ENCODE measurements at places on chromosomes 3 and 15.

DNA sequence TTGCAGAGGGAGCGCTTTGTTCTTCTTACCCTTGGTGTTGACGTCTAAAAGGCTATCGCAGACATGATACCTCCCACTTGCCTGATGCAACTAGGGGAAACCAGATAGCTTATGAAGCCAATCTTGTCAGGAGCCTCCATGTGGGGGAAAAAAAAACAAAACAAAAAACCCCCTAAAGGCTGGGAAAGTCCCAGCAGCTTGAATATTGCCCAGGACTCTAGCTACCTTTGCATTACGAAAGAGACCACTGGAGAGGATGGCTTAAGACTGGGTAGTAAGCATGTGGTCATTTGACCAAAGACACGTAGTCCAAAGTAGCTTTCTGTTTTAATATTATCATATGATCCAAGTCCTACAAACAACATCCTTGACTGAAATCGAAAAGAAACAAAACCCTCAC is 120.7 kb upstream of the WNT5A start:
- DNase-seq, result no peak

DNA sequence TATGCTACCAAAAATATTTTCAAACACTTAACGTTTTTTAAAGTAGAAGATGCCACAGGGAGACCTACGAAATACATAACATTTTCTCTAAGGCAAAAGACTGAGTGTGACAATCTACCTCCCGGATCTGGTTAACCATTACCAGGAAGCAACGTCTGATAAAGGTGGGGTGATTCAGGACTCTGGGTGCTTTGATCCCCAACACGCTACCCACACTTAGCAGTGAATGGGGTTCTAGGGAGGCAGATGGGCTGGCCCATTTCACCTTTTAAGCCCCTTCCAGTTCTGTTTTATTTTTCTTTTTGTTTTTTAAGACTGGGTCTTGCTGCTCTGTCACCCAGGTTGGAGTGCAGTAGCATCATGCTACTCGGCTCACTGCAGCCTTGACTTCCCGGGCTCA is 39.5 kb downstream of the EIF4E3 start:
- DNase-seq, result no peak

GRCh38 chr3:141384157-141384556 is 15.9 kb downstream of the ZBTB38 start:
- DNase-seq, result no peak

GRCh38 chr15:74264081-74264501 is 28.0 kb downstream of the CCDC33 start:
- no peak for DNase-seq

DNA sequence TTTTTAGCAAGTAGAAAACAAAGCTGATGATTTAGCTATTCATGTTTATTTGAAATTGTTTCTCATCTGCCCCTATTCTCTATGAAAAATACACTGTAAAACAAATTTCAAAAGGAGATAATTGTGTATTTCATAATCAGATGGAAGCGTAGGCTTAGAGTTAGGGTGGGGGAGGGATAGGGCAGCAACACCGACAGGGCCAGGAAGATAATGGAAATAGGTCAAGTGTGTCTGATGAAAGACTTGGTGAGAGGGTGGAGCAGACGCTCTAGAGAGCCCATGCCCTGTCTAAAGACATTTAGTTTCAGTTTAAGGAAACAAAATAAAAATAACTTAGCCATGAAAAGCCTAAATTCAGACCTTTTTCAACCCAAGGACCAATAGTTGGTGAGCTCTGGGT is 51.6 kb upstream of the ARL6 start:
- no peak for DNase-seq

DNA sequence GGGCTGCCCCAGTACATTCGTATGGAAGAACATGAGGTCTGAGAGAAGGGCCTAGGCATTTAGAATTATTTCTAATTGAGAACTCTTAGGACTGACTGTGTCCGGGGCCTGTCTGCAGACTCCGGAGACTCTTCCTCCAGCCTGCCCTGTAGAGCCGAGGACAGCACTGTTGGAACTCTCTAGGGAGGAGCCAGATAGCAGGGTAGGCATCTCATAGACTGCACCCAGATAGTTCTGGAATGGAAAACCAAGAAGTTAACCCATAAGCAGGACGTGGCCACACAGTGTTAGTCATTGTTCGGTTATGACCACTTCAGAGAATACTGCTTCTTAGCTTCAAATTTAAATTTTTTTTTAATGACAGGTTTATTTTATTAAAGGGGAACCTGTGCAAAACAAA is 59.5 kb downstream of the SNRK start:
- no peak for DNase-seq

DNA sequence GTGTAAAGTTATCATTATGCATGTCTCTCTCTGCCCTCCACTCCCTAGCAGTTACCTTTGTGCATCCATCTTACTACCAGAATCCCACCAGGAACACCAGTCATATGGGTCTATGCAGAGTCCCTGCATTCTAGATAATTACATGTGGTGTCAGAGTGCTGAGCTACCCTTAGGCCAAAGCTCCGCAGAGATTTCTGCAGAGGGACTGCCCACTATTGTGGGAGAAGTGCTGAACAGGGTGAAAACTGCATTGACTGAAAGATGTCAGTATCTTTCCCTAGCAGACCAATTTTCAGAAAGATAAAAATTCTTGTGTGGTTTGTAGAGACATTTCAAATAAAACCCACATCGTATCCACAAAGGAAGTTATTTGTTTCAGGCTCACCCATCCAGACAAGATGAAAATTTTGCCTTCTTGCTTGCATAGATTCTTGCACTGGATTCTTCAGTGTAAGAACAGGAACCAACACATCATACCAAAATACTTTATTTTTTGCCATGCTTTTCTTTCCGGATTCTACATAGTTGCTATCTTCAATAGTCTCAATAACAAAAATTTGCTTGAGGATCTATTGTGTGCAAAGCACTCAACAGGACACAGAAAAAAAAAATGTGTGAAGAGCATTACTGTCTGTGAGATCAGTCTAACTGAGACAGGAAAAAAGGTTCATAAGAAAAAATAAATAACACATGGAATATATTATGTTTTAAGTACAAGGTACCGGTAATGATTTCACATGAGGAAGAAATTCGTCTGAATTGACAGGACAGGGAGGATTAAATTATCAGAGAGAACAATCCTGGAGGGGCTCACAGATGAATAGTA is 32.0 kb upstream of the CCDC80 start:
- DNase-seq, result no peak

DNA sequence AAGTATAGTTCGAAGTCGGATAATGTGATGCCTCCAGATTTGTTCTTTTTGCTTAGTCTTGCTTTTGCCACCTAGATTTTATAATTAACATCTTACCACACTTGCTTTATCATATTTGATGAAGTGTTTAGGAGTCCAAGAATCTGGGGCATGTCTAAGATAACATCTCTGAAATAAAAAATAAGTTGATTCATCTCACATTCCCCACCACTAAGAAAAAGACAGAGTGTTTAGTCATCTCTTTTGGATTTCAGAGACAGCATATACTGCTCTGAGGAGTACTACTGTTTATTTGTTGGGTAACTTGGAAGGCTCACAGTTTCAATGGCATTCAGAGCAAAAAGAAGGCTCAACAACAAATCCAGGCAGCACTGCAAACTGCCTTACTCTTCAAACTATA is 324.2 kb upstream of the ATP11B start:
- no peak for DNase-seq

GRCh38 chr3:59752925-59753324 is 703.1 kb upstream of the CFAP20DC start:
- no peak for DNase-seq

DNA sequence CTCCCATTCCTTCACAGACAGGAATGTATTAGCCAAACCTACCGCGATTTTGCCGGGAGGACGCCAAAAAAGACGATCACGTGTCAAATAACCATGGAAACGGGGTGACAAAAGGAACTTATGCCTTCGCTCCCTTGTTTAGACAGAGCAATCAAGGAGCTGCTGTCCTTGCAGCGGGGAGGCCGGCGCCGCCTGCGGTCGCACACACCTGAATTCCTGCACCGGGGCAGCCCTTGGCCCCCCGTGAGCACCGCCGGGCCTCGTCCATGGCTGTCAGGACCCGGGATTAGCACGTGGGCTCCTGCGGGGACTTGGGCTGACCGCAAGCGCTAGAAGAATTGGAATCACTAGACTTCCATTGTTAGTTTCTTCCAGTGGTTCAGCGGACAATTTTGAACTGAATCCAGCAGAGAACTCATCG is 193.1 kb downstream of the SHQ1 start:
- no peak for DNase-seq

DNA sequence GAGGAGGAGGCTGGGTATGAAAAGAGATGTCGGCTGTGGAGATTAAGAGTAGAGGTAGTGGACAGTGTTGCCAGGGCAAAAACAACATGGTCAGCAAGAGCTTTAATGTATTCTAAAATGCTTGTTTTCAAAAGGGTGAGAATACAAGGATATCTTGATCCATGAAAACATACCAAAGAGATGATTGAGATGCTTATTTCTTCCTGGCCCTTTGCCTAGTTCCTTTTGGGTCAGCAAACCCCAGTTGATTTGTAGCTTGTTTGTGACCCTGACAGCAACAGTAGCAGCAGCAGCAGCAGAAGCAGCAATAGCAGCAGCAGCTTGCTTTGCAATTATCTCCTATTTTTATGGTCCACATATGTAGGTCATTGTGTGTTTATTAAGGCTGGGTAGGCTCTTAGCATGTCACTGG is 337.3 kb downstream of the LPP start:
- DNase-seq, result no peak

- DNase-seq, result no peak
These were observed 29.9 kb upstream of the GRIP2 start for GRCh38 chr3:14570089-14570488.

DNA sequence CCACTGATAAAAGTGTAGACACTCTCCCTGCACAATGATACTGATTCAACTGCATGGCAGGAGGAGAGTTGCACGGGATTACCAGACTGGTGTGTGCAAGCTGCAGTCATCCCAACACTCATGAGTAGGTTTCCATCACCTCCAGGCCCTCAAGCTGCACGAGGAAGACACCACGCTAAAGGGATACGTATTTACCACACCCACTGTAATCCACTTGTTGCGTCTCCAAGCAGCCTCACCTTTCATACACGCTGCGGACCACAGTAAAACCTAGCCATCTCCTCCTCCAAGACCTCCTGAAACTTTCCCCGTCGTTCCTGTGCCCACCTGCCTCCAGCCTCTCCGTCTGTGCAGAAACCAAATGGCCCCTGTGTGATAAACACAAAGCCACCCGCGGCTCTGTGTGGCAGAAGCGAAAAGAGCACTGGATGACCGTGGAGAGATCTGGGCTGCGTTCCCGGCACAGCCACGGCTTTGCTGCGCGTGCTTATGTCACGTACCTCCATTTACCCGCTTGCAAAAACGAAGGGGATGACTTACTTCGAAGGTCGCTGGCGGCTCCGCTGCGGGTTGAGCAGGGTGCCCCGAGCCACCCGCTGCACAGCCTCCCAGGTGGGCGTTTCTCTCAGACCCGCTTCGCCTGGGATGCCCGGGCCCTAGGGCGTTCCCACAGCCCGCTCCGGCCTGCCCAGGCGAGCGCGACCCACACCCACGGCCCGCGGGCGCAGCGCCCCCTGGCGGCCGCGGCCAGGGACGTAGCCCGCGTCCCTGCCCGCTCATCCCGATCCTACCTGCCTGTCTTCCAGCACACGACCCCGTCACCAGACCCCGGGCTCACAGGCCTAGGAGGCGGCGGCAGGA is 643 bp downstream of the ABCC5 start:
- DNase-seq, result peak; percentile 53

DNA sequence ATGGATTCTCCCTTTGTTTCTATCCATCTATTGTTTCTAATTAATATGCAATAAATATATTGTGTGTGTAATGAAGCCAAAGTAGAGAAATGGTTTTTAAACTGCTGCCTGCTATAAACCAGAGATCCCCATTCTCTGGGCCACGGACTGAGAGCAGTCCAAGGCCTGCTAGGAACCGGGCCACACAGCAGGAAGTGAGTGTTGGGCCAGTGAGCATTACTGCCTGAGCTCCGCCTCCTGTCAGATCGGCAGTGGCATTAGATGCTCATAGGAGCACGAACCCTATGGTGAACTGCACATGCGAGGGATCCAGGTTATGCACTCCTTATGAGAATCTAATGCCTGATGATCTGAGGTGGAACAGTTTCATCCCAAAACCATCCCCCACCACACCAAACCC is 85.2 kb upstream of the POMGNT2 start:
- DNase-seq, result no peak
